ENCODE measurements at places on chromosomes 6 and 20. TPM values are rescaled to one million over a fixed set of nuclear protein-coding genes. Genes with fewer than 3 reads are reported as not detected.

Gene PCK1
- total RNA-seq = not detected

Gene CTAGE9
- not detected for total RNA-seq

Gene FNDC1
- not detected for total RNA-seq

Gene KIF25
- total RNA-seq = 0.56 TPM

Gene WFDC10B
- not detected for total RNA-seq

Gene PPP1R14C
- total RNA-seq = not detected

Gene CGA
- not detected for total RNA-seq

Gene TFAP2A
- not detected for total RNA-seq

Gene ULBP3
- 4.7 TPM for total RNA-seq

Gene ABCC10
- 16.8 TPM for total RNA-seq

Gene F13A1
- 0.32 TPM for total RNA-seq

Gene FAM184A
- total RNA-seq = 0.26 TPM

Gene IPCEF1
- total RNA-seq = not detected

Gene GTF3C6
- 41.9 TPM for total RNA-seq

Gene BANF2
- not detected for total RNA-seq

Gene PTPRK
- total RNA-seq = 56.7 TPM

Data from epithelial cell of alveolus of lung (primary cell).